T follicular helper cell (primary cell): ENCODE measurements at places on chromosomes 16 and 17.

DNA sequence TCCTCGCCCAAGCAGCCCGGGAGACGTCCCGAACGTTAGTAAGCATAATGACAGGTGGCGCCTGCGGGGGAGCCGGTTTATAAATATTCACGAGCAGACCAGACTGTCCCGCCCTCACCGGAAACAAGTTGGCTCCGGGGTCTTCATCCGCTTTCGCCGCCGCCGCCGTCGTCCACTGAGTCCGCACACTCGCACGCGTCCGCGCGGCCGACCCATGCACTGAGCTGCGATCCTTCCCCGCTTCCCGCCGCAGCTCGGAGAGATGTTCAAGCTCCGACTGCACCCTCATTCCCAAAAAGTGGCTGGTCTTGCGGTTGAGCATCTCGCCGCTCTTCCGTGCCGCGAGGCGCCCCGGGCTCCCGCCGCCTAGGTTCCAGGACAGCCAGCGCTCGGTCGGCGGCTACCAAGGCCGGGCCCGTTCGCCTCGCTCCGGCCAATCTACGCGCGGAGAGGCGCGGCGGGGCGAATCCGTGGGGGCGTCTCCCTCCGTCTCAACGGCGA, 385 bp downstream of the CFAP119 start:
- peak; percentile 21 for DNase-seq

DNA sequence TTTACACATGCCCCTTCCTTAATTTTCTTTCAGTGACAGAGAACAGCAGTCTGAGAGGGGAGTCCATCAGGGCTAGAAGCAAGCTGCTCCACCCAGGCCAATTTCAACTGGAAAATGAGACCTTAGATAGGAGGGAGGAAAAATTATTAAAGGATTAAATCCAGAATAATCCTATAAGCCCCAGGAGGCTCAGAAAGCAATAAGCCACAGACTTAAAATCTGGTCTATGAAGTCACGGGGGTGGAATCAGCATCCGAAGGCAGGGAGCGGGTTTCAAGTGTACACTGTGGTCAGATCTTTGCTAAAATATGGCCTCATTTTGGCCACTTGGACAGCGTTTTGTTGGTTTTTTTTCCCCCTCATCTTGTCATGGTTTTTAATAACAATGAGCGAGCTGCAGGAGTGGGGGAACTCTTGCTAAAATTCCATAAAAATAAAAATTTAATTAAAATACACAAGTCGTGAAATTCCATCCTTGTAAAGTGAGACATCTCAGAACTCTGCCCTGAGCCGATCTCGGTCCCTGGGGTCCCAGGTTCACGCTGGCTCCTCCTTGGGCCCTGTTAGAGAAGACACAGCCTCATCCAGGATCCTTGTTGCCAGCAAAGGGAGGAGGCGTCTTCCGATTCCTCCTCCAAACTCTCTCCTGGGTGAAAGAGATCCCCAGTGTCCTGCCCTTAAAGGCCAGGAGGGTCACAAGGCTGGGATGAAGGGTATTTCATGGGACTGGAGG, 51.6 kb upstream of the ETV4 start:
- no peak for DNase-seq

GRCh38 chr17:56821847-56822534, 11.7 kb downstream of the C17orf67 start:
- DNase-seq, result no peak

- no peak for DNase-seq
Measured at GRCh38 chr17:83186751-83187421, 107.5 kb downstream of the METRNL start.

GRCh38 chr16:89136931-89137330, 34.6 kb upstream of the CDH15 start:
- DNase-seq, result no peak

DNA sequence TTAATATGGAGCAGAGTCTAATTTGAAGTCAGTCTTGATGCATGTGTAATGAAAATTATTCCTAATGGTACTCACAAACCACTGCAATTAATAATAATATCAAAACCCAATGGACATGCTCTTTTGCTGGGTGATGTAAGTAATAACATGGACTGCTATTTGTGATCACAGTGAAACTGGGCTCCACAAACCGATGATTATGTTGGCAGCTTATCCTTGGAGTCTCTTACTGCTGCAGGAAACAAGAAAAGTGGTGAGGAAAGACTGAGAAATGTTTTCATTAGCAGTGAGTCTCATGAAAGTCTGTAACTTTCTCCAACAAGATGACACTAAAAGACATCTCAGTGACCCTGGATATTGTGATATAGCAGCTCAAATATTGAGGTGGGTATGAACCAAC, 45.2 kb downstream of the TMEM100 start:
- DNase-seq, result no peak
